ENCODE measurements at places on chromosomes 11 and 22. TPM values are rescaled to one million over a fixed set of nuclear protein-coding genes. Genes with fewer than 3 reads are reported as not detected.

CHRM1 gene
- total RNA-seq = not detected

APOL5 gene
- not detected for total RNA-seq

TBX1 gene
- not detected for total RNA-seq

MTMR3 gene
- total RNA-seq = 25.7 TPM

MFRP gene
- total RNA-seq = not detected

SMC1B gene
- not detected for total RNA-seq

PKDREJ gene
- total RNA-seq = not detected

EXPH5 gene
- total RNA-seq = 0.86 TPM

All from myometrial cell (primary cell).